ENCODE measurements at places on chromosomes 13 and 19. TPM values are rescaled to one million over a fixed set of nuclear protein-coding genes. Genes with fewer than 3 reads are reported as not detected.

- no peak overlapping the region for H3K27ac ChIP-seq
- no peak for DNase-seq
- no peaks in the 10 kb centered on the region for H3K36me3 ChIP-seq
- H3K27me3 ChIP-seq, result no peaks in the 10 kb centered on the region
- no peak overlapping the region for H3K4me3 ChIP-seq
Measured at GRCh38 chr19:49549045-49549444, 21.2 kb downstream of the RCN3 start.

GRCh38 chr13:73740666-73741065 lies 393.5 kb downstream of the KLF12 start:
- H3K27me3 ChIP-seq, result no peaks in the 10 kb centered on the region
- no peaks in the 10 kb centered on the region for H3K36me3 ChIP-seq
- DNase-seq, result no peak
- H3K4me1 ChIP-seq, result no peaks in the 10 kb centered on the region

- no peak overlapping the region for H3K27ac ChIP-seq
- H3K4me3 ChIP-seq, result no peak overlapping the region
- peaks cover 14% of the 10 kb centered on the region for H3K27me3 ChIP-seq
- DNase-seq, result peak; percentile 72
- no peaks in the 10 kb centered on the region for H3K4me1 ChIP-seq
Measured at GRCh38 chr19:50817941-50818858, 5.4 kb downstream of the KLK1 start.

- H3K36me3 ChIP-seq, result no peaks in the 10 kb centered on the region
- H3K27ac ChIP-seq, result no peak overlapping the region
- DNase-seq, result no peak
- peaks cover 19% of the 10 kb centered on the region for H3K27me3 ChIP-seq
- no peak overlapping the region for H3K4me3 ChIP-seq
Measured at GRCh38 chr19:49430172-49430677, 5.0 kb downstream of the GFY start.

- no peak for DNase-seq
- H3K27me3 ChIP-seq, result no peaks in the 10 kb centered on the region
- H3K27ac ChIP-seq, result no peak overlapping the region
- no peak overlapping the region for H3K4me3 ChIP-seq
- H3K4me1 ChIP-seq, result no peaks in the 10 kb centered on the region
Measured at GRCh38 chr13:85586856-85587255, 212.4 kb downstream of the SLITRK6 start.

GRCh38 chr19:31296741-31297390 lies 52.4 kb downstream of the TSHZ3 start:
- no peaks in the 10 kb centered on the region for H3K4me1 ChIP-seq
- no peak overlapping the region for H3K4me3 ChIP-seq
- H3K36me3 ChIP-seq, result no peaks in the 10 kb centered on the region
- H3K27ac ChIP-seq, result no peak overlapping the region
- no peak for DNase-seq

- no peak for DNase-seq
- H3K27me3 ChIP-seq, result no peaks in the 10 kb centered on the region
- no peak overlapping the region for H3K27ac ChIP-seq
- peaks cover 19% of the 10 kb centered on the region for H3K36me3 ChIP-seq
- no peaks in the 10 kb centered on the region for H3K4me1 ChIP-seq
Measured at GRCh38 chr13:113527272-113527958, 36.9 kb upstream of the DCUN1D2 start.

GRCh38 chr19:13241231-13242104 lies 91.3 kb downstream of the IER2 start:
- no peaks in the 10 kb centered on the region for H3K36me3 ChIP-seq
- no peaks in the 10 kb centered on the region for H3K27me3 ChIP-seq
- no peak for DNase-seq
- H3K4me1 ChIP-seq, result no peaks in the 10 kb centered on the region
- no peak overlapping the region for H3K4me3 ChIP-seq

GRCh38 chr19:45354241-45354842 lies 13.8 kb downstream of the KLC3 start:
- no peak overlapping the region for H3K4me3 ChIP-seq
- DNase-seq, result peak; percentile 64

GRCh38 chr13:60329221-60329923 lies 67.6 kb upstream of the TDRD3 start:
- no peak for DNase-seq
- H3K27me3 ChIP-seq, result no peaks in the 10 kb centered on the region
- H3K4me3 ChIP-seq, result no peak overlapping the region
- H3K4me1 ChIP-seq, result peaks cover 3% of the 10 kb centered on the region
- no peaks in the 10 kb centered on the region for H3K36me3 ChIP-seq

GRCh38 chr13:82688400-82688994 lies 1193.8 kb downstream of the SLITRK1 start:
- no peak for DNase-seq
- H3K27me3 ChIP-seq, result no peaks in the 10 kb centered on the region
- H3K27ac ChIP-seq, result peak overlapping the region; percentile 4
- H3K4me1 ChIP-seq, result peaks cover 2% of the 10 kb centered on the region
- H3K36me3 ChIP-seq, result no peaks in the 10 kb centered on the region

Gene CEACAM3
- polyA plus RNA-seq, result not detected

Gene ADGRE3
- 0.15 TPM for polyA plus RNA-seq

Gene GRIK5
- 0.09 TPM for polyA plus RNA-seq
